ENCODE measurements at places on chromosomes 5 and 9. TPM values are rescaled to one million over a fixed set of nuclear protein-coding genes. Genes with fewer than 3 reads are reported as not detected.

The TAL2 gene
- total RNA-seq = not detected

- DNase-seq = no peak
Measured at GRCh38 chr9:16262477-16263261, 607.8 kb downstream of the BNC2 start.

The CPLANE1 gene
- 37.4 TPM for total RNA-seq

The SAXO1 gene
- 0.18 TPM for total RNA-seq

DNA sequence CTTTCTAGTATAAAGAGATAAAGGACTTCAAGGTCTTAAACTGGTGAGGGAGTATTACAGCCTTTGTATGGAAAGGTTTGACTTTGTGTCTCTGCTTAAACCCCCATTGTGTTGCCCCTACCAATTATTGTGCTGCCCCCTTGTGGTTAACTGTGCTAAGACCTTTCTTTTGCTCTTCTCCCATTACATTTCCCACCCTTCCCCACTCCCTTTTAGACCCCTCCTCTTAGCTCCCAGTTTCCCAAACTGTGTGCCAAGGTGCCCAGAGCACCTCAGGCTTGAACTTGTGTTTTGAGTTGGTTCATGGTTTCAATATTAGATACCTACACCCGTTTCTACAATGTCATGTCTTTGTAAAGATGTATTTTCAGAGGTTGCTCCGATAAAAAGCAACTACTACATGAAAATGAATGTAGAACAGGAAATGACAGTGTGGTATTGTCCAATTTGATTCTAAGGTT lies 2.9 kb downstream of the JAK2 start:
- peak; percentile 80 for DNase-seq
